Left ventricle myocardium inferior (tissue), 1 donor: ENCODE measurements at places on chromosomes 1 and 21.

DNA sequence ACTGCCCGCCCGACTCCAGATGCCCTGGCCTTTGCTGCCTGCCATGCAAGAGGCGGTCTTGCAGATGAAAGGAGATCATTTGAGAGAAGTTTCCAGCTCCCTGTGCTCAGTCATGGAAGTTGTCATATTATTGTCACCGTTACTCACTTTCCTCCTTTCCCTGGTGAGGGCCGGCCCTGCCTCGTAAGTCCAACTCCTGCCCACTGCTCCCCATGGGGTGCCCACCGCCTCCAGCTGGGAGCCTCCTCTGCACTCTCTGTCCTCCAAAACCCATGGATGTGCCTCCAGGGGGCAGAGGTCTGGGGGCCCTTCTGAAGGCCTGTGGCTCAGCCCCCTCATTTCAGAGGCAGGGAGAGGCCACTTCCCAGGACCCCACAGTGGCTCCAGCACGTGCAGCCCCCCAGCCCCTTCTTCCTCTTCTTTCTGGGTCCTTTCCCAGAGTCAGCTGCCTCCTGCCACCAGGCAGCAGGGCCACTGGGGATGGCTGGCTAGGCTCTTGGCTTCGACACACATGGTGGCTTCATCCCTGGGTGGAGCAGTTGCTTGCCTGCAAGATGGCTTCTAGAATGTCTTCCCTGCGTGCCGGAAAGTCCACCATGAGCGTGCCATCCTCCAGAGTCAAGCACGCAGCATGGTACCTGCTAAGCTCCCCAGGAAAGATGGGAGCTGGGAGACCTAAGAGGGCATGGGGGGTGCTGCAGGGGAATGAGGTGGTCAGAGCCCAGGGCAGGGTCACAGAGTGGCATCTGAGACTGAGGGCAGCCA, 97.9 kb upstream of the RUNX3 start:
- no peak for DNase-seq

DNA sequence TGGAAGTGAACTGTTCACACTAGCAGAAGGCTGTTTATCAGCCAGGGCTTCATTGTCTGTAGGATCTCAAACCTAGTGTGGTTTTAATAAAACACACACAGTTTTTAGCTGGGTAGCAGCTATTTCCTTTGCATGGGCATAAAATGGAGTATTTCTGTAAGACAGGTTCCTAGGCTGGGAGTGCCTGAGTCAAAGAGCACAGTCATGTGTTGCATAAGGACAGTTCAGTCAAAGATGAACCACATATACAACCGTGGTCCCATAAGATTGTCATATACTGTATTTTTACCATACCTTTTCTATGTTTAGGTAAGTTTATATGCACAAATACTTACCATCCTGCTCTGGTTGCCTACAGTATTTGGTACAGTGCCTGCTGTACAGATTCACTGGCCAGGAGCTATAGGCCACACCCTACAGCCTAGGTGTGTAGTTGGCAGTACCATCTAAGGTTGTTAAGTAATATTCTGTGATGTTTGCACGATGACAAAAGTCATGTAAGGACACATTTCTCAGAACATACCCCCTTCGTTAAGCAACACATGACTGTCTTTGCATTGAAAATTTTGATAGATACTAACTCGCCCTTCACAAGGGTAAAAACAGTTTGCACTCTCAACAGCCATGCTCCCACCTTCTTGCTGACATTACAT, 17.2 kb downstream of the LGALS8 start:
- DNase-seq, result no peak

GRCh38 chr1:58898739-58899586, 115.1 kb upstream of the JUN start:
- peak; percentile 67 for DNase-seq

GRCh38 chr1:25573591-25573930, 30.2 kb downstream of the LDLRAP1 start:
- DNase-seq, result no peak

DNA sequence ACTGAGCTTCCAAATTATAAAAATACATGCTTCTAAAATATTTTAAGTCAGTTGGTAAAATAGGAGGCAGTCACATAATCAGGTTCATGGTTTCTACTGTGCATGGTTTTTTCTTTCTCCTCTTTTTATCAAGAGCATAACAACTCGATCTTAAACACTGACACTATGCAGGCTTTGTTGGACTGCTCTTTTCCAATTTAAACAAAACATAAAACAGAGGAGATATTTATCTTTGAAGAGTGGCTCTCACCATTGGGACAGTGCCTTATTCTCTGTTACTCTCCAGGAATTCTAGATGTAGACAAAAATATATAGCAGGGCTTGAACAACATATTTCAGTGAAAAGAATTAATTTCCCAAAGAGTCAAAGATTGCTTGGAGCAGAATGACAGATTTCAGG, 883.5 kb upstream of the ADGRL2 start:
- no peak for DNase-seq

GRCh38 chr1:14741532-14741931, 143.0 kb downstream of the KAZN start:
- DNase-seq, result no peak

GRCh38 chr1:8164670-8165069, 138.6 kb upstream of the ERRFI1 start:
- DNase-seq, result no peak

GRCh38 chr1:238346340-238346739, 455.6 kb upstream of the ZP4 start:
- no peak for DNase-seq

GRCh38 chr1:166858726-166859419, 17.2 kb downstream of the TADA1 start:
- no peak for DNase-seq

DNA sequence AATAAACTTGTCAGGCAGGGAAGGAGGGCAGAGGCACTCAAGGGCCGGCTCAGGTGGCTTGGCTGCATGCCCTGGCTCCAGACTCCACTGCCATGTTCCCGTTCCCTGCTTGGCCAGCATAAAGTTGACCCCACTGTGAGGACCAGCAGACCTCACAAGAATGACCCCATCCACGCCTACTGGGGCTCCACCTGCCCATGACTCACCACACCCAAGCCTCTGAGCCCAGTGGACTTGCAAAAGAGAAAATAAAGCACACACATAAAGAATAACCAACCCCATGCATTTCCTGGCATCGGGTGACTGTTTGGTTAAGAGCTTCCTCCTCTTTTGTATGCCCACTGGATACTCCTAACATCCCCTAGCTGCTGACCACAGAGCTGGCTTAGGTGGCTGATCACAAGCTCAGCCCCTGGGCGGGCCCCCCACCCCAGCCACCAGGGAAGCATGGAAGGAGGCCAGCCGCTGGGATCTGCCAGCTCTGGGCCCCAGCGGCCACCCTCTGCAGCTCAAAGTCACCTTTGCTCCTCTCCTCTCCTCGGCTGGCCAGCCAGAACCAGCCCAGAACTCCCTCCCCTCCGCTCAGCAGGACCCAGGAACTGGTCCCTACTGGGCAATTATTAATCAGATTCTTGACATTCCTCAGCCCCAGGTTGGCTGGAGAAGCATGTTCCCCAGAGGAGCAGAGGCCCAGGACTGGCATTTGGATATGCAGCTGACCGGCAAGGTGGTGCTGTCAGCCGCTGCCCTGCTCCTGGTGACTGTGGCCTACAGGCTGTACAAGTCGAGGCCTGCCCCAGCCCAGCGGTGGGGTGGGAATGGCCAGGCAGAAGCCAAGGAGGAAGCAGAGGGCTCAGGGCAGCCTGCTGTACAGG, at the start of gene KLHDC7A:
KLHDC7A (plus strand) TSS at position 616 of the 875 bp plus-strand sequence; CDS start at position 668, 52 bp downstream.
- DNase-seq, result no peak

GRCh38 chr1:175618559-175618958, 124.8 kb downstream of the TNR start:
- no peak for DNase-seq

DNA sequence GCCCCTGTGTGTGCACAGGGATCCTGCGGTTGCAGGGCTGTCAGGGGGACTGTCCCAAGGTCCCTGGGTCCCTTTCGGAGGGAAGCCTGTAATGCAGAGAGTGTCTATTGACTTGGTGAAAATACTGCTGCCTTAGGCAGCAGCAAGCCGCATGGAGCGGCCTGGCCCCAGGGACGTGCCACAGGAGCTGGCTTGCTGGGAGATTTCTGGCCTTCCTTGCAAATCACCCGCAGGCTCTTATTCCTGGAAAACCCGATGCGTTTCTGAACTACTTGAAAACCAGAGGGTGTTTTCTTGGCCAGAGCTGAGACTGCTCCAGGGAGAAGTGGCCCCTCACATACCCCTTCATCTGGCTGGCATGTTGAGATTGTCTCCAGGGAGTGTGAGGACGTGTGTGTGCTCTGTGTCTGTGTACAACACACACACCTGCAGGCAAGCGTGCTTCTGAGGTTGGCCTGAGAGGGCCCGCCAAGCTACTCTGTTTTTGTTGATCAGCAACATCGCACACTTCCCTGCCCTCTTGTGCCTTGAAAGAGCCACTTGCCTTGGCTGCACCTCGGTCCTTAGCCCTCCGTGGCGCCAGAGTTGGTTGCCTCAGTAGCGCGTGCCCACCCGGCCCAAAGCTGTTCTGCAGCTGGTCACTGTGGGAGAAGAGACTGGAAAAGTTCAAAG, 10.5 kb downstream of the PRDM16 start:
- no peak for DNase-seq

DNA sequence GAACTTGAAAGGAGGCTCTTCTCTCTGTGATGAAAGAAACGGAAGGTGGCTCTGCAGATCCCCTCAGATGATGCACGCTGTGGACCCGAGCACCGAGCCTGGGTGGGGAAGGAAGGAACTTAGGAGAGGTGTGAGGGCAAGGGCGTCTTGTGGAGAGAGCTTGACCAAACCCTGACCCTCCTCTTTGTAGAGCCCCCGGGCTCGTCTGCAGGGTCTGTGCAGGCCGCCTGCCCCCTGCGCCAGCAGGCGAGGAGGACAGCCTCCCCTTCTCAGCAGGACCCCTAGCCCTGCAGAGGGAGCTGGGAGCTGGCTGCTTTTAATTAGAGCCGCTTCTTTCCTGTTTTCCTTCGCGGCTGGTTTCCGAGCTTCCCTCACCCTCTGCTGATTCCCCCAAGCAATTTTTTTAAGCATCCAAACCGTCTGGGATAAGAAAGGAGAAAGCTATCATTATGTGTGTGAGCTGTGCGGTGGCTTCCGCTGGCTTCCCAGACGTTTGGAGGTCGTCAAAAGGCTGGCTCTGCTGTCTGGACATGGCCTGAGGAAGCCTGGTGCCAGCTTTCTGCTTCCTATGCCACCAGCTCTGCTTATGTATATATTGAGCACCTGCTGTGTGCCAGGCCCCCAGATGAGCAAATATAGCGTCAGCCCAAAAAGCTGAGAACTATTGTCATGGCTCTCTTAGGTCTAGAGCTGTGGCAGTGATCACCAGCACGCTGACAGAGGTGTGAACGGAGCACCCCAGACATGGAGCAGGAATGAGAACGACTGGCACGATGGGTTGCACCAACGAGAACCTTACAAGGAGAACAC, 160.2 kb upstream of the IRF2BP2 start:
- no peak for DNase-seq

DNA sequence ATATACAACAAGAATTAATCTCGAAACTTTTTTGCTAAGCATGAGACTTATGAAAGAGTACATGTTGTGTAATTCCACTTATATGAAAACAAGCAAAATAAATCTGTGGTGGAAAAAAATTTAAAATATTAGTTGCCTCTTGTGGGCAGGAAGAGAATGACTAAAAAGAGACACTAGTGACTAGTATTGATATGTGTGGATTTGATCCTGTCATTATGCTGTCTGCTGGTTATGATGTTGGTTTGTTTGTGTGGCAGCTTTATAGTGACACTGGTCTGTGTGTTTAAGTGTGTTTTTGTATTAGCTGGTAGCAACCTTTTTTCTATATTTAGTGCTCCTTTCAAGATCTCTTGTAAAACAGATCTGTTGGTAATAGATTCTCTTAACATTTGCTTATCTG, 267.8 kb upstream of the NRIP1 start:
- DNase-seq, result no peak

GRCh38 chr21:27580276-27580675, 613.4 kb upstream of the ADAMTS5 start:
- no peak for DNase-seq

- DNase-seq, result no peak
Observed at GRCh38 chr1:17230106-17230505, 18.8 kb upstream of the PADI3 start.

DNA sequence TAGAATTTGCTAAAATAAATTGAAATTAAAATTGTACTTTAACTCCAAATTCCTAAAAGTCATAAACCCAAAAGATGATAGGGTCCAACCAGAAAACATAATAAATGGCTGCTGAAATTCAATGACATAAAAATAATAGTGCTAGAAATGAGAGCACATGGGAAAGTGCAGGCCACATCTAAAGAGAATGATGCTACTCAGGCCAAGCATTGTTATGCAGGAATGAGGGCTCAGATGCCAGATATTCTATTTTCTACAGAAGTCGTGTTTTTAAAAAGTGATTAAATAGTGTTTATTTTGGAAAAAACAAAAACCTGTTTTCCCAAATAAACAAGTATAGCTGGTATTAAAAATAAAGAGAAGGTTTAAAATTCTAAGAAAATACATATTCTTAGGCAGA, 234.4 kb downstream of the KCNT2 start:
- no peak for DNase-seq

DNA sequence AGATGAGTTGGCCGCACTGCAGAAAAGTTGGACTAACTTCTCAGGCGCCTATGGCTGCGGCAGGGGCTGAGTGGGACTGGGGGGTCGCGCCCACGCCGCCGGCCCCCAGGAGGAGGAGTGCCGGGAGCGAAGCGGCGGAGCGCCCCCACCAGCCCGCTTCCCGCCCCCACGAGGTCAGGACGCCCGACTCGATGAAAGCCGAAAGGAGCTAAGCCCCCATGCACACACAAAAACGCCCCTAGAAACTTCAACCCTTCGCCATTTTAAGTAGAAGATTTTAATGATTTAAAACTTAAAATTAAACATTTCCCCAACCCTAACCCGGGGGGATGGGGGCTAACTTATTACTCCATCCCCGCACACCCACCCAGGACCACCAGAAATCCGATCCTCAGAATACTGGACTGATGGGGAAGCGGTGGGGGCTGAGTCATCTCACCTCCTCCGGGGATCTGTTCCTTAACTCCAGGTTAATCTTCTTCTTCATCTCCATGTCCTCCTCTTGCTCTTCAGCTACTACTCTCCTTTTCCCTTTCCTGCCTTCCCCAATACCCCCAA, 539 bp downstream of the ANP32E start:
- DNase-seq, result peak; percentile 32

DNA sequence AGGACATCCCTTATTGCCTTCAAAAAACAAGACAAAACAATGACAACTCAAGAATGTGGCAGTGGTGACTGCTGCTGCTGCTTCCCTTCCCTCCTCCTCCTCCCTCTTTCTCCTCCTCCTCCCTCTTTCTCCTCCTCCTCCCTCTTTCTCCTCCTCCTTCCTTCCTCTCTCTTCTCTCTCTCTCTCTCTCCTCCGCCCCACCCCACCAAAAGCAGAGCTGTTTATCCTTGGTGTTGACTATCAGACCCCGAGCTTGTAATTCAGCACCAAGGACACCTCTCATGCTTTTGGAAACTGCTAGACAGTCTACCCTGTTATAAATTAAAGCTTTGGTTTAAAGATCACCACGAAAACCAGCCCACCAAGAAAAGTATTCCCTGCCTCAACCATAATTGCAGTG, 72.4 kb upstream of the IFNAR2 start:
- DNase-seq, result no peak

- DNase-seq, result no peak
Observed at GRCh38 chr1:9319789-9320519, 27.3 kb downstream of the SPSB1 start.
